CD8-positive, alpha-beta memory T cell (primary cell): ENCODE measurements at places on chromosomes 6 and 20. TPM values are rescaled to one million over a fixed set of nuclear protein-coding genes. Genes with fewer than 3 reads are reported as not detected.
A peak's percentile ranks its signal among the peaks of the same experiment; 100 is the strongest.

GRCh38 chr6:46961232-46961631 is 39.5 kb upstream of the ADGRF5 start:
- DNase-seq: no peak

GRCh38 chr6:167791091-167791779 is 35.5 kb upstream of the AFDN start:
- no peak for DNase-seq

The CAPN11 gene
- total RNA-seq: not detected

DNA sequence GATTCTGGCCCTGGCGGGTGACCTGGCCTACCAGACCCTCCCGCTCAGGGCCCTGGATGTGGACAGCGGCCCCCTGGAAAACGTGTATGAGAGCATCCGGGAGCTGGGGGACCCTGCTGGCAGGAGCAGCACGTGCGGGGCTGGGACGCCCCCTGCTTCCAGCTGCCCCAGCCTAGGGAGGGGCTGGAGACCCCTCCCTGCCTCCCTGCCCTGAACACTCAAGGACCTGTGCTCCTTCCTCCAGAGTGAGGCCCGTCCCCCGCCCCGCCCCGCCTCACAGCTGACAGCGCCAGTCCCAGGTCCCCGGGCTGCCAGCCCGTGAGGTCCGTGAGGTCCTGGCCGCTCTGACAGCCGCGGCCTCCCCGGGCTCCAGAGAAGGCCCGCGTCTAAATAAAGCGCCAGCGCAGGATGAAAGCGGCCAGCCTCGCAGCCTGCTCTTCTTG is 868 bp upstream of the SLC2A4RG start:
- DNase-seq: peak; percentile 39

DNA sequence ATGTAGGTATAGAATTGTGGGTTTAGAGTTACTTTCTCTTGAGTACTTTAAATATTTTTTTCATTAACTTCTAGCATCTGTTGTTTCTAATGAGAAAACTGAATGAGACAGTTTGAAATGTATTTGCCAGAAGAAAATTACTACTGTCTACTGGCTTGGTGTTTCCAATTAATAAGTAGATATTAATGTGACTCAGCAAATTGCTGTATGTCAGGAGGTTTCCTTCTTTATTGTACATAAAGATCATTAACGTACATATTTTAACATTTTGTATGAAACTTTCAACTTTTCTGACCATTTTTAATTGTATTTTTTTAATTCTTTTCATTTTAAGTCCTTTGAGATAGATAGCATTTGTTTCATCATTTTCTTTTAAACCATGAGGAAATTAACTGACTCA is 135.1 kb upstream of the SLC22A23 start:
- no peak for DNase-seq
